ENCODE measurements at places on chromosomes 2 and 18.

DNA sequence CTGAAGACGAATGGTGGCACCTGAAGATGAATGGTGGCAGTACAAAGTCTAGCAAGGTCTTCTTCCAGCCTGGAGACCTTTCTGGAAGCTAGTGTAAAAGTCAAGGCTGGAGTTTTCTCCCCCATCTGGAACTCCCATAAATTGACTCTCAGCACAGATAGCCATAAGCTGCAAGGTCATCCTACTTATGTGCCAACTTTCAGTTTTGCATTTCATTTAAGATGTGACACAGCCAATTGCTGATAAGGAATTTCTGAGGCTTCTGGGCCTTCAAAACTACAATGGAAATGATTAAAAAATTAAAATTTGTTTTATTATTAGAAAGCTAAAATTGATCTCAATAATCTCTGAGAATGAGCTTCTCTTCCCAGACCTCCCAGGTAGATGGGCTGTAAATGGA lies 10.2 kb downstream of the XDH start:
- DNase-seq, result no peak

DNA sequence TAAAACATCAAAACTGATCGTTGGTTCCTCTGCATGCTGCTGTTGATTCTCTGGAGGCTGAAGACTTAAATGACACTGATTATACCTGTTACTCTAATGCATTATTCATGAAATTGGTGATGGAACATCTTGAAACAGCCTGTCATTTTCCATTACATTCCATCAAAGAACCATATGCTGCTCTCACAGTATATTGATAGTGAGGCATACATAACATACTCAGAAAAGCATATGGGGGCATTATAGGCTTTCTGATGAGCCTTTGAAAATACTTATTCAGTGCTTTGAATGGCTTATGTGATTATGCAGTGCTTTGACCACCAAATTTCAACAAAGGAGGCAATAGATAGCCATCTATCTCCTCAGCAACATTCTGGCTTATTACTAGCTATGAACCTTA lies 392.1 kb downstream of the CDH19 start:
- no peak for DNase-seq

DNA sequence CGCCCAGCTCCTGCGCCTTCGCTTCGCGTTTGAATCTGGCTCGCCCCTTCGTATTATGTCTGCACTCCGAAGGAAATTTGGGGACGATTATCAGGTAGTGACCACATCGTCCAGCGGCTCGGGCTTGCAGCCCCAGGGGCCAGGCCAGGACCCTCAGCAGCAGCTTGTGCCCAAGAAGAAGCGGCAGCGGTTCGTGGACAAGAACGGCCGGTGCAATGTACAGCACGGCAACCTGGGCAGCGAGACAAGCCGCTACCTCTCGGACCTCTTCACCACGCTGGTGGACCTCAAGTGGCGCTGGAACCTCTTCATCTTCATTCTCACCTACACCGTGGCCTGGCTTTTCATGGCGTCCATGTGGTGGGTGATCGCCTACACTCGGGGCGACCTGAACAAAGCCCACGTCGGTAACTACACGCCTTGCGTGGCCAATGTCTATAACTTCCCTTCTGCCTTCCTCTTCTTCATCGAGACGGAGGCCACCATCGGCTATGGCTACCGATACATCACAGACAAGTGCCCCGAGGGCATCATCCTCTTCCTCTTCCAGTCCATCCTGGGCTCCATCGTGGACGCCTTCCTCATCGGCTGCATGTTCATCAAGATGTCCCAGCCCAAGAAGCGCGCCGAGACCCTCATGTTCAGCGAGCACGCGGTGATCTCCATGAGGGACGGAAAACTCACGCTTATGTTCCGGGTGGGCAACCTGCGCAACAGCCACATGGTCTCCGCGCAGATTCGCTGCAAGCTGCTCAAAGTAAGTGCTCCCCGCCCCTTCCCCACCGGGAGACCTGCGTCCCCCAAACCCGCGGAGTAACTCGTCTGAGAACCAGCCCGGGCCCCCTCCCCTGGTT lies 453 bp downstream of the KCNJ3 start:
- no peak for DNase-seq

DNA sequence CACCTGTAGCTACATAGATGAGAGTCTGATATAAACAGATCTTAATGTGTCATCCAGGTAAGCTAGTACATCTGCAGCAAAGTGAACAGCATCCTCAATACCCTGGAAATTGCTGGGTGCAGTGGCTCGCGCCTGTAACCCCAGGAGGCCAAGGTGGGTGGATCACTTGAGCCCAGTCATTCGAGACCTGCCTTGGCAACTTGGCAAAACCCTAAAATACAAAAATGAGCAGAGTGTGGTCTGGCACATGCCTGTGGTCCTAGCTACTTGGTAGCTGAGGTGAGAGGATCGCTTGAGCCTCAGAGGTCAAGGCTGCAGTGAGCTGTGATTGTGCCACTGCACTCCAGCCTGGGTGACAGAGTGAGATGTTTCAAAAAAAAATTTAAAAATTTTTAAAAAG lies 233.9 kb upstream of the SP5 start:
- DNase-seq, result no peak

GRCh38 chr2:203578759-203579643 lies 43.9 kb upstream of the RAPH1 start:
- DNase-seq, result no peak

DNA sequence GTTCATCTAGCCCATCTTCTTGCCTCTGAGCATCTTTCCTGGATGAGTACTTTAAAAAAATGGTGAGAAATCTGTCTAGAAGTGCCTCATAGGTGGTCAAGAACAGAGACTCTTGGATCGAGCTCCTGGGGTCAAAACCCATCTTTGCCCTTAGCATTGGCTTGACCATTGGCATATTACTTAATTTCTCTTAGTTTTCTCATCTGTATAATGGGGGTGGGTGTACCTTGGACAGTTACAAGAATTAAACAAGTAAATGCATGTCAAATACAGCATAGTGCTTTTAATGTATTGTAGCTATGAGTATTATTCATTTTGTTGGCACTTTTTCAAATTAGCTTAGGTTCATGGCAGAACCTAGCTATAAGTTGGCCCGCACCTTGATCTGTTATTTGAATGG lies 36.8 kb downstream of the DHRS9 start:
- no peak for DNase-seq

DNA sequence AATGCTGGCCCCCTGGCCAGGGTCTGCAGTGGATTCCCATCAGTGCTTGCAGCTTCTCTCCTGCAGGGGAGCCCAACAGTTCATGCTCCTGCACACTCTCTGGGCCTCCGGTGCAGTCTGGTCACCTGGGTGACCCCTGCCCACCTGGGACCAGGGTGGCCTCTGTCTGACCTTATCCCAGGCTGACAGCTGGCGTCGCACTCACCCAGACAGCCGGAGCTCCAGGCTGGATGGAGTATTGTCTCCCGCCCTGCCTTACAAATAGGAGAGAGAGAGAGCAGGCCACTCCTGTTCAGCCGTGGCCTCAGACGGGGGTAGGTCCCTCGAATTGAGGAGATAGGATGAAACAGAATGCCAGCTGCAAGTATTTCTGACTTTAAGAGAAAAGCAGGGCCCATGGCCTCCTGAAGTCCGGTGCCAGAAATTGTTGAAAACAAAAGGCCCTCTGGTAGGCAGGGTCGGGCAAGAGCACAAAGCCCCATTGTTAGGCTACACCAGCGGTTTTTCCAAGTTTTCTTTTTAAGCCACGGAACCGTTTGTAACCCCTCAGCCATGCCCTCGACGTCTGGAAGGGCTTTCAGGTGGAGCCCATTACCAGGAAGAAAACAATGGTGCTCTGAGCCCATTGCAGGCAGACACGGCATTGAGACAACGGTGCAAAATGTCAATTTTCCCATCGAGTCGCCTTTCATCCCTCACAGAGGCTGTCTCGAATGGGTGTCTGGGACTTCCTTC lies 258.4 kb downstream of the BCL11A start:
- no peak for DNase-seq

GRCh38 chr2:120499784-120500495 lies 154.0 kb downstream of the INHBB start:
- no peak for DNase-seq

- DNase-seq, result no peak
These were observed 262.1 kb downstream of the LPIN1 start for GRCh38 chr2:12008425-12009061.

- no peak for DNase-seq
These were observed 54.9 kb downstream of the ACTR2 start for GRCh38 chr2:65282477-65283053.

- no peak for DNase-seq
These were observed 11.9 kb downstream of the GAL3ST2 start for GRCh38 chr2:241788572-241788971.

- DNase-seq, result no peak
These were observed 652.9 kb upstream of the ID2 start for GRCh38 chr2:8028981-8029380.

DNA sequence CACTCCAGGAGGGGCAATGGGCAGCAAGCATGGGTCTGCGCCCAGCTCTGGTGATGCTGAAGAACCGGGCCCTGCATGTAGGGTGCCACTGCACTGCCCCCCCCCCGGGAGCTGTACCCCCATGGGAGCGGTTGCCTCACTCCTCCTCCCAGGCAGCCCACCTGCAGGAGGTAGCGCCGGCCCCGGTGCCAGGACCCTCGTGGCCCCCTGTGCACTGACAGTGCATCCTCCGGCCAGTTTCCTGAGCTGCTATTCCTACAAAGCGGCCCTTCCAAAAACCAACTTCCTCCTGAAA lies 109.4 kb downstream of the ZNF516 start:
- no peak for DNase-seq

GRCh38 chr2:119723186-119723585 lies 36.5 kb upstream of the PTPN4 start:
- DNase-seq, result no peak

- DNase-seq, result no peak
These were observed 21.6 kb downstream of the EPAS1 start for GRCh38 chr2:46318579-46319460.

DNA sequence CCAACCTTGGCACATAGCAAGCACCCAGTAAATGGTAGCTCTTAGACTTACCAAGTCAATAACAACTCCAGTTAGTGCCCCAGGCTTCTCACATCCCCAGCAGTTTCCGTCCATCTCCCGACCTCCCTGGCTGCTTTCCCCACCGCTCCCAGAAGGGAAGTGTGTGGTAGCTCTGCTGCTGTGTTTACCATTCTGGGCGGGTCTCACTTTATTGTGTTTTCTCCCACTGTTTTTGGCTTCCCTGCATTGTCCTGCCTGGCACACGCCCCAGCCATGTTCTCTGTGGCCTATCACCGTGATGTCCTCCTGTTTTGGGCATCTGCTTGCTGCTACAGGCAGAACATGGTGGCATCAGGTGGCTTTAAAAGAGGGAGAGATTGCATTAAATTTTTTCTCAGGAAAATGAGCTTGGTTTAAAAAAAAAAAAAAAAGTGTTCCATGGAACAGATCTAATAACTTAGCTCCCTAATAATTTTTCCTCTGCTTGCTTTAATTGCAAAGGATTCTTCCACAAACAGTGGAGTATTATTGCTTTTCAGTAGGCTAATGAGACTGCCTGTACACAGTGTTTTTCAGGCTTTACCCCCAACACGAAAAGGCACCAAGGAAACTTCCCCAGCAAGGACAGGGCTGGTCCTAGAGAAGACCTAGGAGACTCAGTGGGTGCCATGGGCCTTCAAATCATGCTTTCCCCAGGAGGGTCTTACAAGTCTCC lies 8.0 kb upstream of the COX7A2L start:
- DNase-seq, result no peak

DNA sequence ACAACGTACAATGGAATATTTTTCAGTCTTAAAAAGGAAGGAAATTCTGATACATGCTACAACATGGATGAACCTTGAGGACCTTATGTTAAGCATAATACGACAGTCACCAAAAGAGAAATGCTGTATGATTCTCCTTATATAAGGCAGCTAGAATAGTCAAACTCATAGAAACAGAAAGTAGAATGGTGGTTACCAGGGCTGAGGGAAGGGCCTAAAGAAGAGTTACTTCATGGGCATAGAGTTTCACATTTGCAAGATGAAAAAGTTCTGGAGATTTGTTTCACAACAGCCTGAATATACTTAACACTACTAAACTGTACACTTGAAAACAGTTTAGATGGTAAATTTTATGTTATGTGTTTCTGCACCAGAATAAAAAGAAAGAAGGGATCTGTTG lies 113.3 kb downstream of the GALNT1 start:
- DNase-seq, result no peak

DNA sequence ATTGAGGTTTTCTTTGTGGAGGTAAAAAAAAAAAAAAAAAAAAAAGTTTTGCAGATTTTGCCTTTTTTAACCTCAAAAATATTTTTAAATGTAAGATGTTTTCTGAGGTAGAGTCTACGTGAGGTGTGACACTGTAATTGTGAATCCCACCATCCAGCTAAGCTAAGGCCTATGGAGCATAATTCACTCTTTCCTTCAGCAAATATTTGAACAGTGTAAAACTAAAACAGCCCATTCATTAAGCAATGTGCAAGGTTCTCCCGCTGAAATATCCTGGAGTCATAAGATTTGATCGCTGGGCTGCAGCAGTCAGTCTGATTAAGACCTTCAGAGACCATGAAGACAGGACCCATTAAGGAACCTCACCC lies 105.1 kb downstream of the HNRNPLL start:
- no peak for DNase-seq

- DNase-seq, result no peak
These were observed 84.3 kb downstream of the GATA6 start for GRCh38 chr18:22253676-22254075.

- no peak for DNase-seq
These were observed 34.1 kb downstream of the ITGB6 start for GRCh38 chr2:160165996-160166395.

GRCh38 chr2:37149626-37150322 lies 7.0 kb downstream of the EIF2AK2 start:
- DNase-seq, result no peak

- DNase-seq, result no peak
These were observed 5.6 kb downstream of the SLC66A3 start for GRCh38 chr2:11160731-11161455.

DNA sequence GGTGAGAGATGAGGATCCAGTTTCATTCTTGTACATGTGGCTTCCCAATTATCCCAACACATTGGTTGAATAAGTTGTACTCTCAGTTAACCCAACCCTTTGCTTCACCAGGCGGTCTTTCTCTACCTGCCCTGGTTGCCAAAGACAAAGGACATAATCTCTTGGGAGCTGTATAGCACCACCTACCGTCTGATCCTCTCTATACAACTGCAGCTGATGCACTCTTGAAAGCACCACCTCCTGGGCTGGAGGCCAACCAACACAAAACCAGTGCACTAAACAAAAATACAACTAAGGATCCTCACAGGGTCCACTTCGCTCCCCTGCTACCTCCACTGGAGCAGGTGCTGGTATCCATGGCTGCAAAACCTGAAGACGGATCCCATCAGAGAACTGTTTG lies 473.6 kb upstream of the NRXN1 start:
- no peak for DNase-seq

Measured in activated T-helper 1 cell treated with Interleukin-2 at 50 U/mL for 16 hours (primary cell).